ENCODE measurements at places on chromosomes 11 and 22. TPM values are rescaled to one million over a fixed set of nuclear protein-coding genes. Genes with fewer than 3 reads are reported as not detected.

DNA sequence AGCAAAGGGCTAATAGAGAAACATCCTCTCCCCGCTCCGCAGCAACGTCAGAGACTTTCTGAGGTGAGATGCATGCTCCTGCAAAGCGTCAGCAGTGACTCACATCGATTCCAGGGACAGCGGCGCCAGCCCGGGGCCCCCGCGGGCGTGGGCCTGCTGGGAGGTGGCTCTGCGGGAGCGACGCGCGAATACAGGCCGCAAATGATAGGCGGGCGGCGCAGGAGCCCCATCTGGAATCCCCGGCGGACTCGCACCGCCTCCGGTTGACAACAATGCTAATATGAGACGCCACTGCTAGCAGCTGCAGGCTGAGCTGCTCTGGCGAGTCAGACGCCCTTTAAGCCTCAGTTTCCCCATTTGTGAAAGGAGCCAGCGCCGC, 557 bp downstream of the RANGAP1 start:
- DNase-seq, result peak; percentile 45

PANX2 gene
- 3.3 TPM for total RNA-seq

PLXNB2 gene
- 41.1 TPM for total RNA-seq

DNA sequence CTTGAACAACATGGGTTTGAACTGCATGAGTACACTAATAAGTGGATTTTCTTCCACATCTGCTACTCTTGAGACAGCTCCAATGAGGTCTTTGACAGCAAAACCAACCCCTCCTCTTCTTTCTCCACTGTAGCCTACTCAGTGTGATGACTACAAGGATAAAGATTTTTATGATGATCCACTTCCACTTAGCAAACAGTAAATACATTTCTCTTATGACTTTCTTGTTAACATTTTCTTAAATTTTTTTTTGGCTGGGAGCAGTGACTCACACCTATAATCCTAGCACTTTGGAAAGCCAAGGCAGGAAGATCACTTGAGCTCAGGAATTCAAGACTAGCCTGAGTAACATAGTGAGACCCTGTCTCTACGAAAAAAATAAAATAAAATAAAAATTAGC, 9.9 kb upstream of the EIF4G2 start:
- no peak for DNase-seq

DNA sequence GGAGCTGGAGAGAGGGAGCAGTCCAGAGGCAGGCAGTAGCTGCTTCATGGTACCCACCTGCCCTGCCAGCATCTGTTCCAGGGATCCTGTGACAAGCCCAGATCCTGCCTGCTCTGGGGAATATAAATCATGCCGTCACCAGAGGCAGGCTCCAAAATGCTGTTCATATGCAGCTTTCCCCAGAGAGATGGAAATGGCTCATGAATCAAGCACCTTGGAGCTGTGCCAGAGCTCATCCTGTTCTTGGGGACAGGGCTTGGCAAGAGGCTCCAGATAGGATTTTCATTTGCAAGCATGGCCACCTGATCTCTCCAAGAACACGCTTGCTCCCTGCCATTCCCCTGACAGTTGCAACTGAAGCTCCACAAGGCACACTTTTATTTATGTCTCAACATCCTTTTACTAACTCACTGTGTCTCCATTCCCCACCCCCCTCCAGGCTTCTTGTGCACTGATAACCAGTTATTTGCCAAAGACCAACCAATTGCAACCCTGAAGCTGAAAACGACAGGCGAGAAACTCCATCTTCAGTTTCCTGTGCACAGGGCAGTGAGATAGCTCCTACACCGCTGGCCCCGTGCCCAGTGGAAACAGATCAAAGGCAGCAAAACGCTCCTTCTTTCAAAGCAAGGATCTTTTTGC, 115.8 kb upstream of the PITPNB start:
- DNase-seq, result no peak

TRIM29 gene
- total RNA-seq, result 0.94 TPM

GRCh38 chr22:27397954-27398342, 403.6 kb downstream of the MN1 start:
- DNase-seq, result no peak

ARVCF gene
- total RNA-seq, result 43.5 TPM

DNA sequence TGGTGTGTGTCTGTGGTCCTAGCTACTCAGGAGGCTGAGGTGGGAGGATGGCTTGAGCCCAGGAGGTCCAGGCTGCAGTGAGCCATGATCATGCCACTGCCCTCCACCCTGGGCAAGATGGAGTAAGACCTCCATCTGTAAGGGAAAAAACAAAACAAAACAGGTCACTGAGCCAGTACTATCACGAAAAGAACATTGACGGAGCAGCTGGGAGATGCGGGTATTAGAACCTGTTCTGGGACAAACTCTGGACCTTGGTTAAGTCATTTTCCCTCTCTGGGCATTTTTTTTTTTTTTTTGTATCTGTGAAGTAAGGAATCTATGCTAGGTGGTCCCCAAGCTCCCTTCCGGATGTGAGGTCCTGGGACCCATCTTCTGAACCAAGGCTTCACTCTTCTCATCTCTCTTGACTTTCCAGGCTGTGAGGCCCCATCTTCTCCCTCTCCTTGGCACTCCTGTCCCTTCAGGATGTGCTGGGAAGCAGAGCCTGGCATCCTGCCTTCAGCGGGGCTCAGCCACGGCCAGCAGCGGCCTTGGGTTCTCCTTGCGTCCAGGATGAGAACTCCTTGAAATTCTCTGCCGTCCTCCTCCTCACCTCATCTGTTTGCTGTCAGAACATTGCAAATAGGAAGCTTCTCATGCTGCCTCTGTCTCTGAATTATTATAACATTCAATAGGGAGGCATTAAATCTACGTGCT, 130.8 kb downstream of the GRIK4 start:
- DNase-seq, result no peak

- DNase-seq, result no peak
These were observed 104.6 kb upstream of the FGF3 start for GRCh38 chr11:69923641-69924307.

TIMM8B gene
- total RNA-seq, result 73.3 TPM

MUC6 gene
- not detected for total RNA-seq

- no peak for DNase-seq
These were observed 264.8 kb downstream of the INSC start for GRCh38 chr11:15379483-15379882.

HOATZ gene
- total RNA-seq, result 3.4 TPM

ADM gene
- 49.8 TPM for total RNA-seq

TRIM48 gene
- not detected for total RNA-seq

DNA sequence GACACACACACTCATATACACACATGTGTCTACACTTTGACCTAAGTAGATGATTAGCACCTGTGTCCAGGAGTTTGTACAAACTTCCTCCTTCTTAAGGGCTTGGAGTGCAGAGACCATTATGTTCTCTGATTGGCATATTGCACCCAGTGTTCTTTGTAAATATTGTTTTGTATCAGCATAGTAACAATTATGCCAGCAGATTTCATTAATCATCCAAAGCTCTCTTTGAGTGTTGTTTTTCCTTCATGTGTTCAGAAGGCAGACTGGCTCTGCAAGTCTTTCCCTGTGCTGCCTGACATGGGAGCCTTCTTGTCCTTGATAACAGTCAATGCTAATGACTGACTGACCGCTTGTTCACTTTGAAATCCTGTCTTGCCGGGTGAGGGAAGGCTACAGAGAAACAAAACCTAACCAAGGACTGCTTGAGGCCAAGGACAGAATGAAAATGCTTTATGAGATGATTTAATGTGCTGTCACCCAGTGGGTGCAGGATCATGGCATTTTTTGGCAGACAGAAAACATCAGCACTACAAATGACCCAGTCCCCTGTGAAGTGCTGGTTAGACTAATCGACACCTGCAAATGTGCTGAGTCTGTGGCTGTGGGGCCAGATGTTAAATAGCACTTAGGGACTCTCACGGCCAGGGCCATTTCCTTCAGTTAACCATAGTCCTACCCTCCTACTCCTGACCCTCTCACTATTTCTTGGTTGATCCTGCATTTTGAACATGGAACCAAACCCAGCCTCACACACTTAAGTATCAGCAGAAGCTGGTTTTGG, 6.6 kb upstream of the BARX2 start:
- DNase-seq, result no peak

DNA sequence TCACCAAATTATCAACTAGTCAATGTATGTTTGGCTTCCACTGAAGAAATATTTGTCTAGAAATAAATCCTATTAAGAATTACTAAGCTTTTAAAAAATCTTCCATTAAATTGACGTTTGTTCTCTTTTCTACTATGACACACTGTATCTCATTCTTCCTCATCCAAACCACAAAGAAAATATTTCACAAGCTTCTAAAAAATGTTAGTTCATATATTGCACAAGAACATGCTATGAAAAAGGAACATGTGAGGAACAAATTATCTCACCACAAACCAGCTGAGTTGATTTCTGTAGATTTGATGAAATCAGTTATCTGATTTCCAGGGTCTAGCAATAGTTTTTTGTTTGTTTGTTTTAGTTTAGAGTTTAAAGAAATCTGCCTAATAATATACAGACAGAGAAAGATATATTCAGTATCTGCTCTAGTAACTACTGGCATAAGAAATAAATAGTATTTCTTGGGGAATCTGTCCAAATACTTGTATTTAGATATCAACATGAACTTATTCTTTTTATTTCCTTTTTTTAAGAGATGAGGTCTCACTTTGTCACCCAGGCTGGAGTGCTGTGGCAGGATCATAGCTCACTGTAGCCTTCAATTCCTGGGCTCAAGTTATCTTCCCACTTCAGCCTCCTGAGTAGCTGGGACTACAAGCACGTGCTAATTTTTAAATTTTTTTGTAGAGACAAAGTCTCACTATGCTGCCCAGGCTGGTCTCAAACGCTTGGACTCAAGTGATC, 161.7 kb downstream of the ATG16L2 start:
- no peak for DNase-seq

DNA sequence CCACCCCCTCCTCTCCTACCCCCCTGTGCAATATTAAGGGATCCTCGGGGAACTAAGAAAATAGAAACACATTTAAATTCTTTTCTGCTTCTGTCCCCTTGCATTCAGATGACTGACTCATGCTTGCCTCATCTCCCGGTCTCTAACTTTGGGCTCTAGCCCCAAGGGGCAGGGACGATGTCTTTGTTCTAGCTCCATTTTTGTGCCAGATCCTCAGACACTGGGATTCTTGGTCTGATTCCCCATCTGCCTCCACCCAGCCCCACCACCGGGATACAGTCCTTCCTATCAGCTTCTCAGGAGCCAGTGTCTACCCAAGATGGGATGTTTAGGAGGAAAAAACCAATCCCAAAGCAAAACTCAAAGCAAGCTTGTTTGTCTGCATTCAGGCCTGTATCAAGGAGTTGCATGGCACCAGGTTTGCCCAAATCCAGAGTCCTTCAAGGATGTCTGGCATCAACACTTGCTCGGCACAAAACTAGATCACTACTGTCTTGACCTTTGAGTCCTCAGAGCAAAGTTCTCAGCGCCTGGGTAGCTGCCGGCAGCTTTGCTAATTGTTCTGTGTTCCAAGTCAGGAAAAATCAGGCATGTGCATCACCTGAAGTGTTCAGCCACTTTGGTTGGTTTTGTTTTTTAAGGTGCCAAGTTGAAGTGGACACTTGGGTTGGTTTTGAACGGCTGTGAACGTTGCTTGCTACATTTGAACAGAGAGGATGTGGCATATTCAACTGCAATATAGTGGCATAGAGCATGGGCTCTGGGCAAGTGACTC, 212.8 kb downstream of the DSCAML1 start:
- no peak for DNase-seq

DNA sequence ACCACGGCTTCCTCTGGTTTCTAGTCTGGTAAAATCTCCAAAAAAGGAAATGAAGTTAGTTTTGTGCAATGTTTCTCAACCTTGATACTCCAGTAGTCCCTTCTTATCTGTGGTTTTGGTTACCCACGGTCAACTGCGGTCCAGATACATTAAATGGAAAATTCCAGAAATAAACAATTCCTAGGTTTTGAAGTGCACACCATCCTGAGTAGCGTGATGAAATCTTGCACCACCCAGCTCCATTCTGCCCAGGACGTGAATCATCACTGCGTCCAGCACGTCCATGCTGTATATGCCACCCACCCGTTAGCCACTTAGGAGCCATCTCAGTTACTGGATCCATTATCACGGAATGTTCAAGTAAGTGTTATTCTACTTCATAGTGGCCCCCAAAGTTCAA, 117.0 kb downstream of the FBXO7 start:
- no peak for DNase-seq

DNA sequence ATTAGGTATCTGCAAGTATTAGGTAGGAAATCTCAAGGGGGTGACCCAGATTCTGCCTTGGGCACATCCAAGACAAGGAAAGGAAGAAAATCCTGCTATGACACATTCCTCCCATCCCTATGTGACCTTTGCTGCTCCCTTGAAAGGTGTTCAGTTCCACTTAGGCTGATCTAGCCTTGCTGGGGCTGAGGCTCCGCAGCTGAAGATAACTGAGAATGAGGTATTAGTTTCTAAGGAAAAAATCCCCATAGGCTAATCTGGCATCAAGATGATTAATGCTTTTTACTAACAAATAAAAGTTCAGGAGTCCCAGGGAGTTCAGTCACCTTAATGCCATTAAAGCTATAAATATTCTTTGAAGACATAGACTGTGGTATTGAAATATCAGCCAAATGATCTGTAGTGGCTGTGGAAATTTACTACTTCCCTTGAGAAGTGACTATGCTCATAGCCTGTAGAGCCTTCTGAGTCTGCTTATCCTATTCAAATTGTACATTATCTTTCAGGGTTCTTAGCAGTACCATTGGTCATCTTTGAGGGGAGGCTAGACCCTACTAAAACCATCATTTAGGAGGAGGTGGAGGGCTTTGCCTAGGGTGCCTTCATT, 239.9 kb upstream of the RAG2 start:
- no peak for DNase-seq

All from spinal cord (tissue), 10 donors.